ENCODE measurements at places on chromosomes 6 and 20.
A peak's percentile ranks its signal among the peaks of the same experiment; 100 is the strongest.

DNA sequence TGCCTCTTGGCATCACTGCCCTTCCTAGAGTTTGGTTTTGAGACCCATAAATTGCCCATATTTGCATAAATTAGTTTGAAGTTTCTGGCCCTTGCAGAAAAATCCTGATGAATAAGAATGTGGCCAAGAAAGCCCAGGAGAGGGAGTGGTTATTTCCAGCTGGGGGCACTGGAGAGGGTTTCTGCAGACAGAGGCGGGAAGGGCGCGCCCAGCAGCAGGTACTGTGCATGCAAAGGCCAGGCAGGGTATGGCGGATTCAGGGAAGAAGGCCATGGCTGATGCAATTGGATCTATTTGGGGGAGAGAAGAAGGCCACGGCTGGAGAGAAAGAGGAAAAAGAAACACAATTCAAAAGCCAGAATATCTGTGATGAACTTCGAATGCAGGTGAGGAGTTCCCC, 48.2 kb upstream of the PXDC1 start:
- no peak for DNase-seq

DNA sequence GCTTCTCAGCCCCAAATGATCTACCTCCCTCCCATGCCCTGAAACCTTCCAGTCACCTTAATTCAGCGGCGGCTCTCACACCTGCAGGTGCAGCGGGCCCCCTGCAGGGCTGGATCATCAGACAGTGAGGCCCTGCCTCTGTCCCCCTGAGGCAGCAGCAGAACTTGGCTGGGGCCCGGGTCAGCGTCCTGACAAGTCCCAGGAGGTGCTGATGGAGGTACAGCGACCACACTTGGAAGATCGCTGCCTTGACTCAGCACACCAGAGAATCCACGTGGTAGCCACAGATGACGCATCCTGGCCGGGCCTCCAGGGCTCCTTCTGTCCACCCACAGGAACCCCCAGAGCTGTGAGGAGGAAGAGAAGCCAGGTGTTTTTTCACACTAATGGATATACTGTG, 116.4 kb upstream of the THBS2 start:
- DNase-seq, result no peak

DNA sequence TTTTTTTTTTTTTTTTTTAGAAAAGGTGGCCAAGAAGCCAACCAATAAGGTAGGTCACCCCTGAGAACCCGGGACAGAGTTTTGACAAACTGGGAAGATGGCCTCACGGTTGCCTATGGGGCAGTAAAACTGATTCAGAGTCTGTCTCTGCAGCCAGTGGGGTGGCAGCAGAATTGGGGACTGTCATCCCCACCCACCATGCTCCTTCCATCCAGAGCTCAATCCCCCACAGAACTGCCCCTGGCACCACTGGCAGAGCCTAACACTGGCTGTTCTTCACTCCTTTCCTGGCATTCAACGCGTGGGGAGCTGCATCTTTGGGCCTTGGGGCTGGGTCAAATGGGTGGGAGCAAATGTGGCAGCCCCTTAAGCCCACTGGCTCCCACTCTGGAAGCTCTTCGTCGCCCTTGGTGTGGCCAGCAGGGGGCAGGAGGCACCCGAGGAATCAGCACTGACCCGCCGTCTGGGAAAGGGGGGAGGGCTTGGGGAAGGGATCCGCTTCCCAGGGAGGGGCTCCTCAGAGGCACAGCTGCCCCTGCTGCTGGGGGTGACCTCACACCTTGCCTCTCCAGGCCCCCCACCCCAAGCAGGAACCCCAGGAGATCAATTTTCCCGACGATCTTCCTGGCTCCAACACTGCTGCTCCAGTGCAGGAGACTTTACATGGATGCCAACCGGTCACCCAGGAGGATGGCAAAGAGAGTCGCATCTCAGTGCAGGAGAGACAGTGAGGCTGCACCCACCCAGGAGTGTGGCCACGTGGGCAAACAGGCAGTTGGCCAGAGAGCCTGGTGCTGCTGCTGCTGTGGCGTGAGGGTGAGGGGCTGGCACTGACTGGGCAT, 10.4 kb downstream of the CD40 start:
- no peak for DNase-seq

- DNase-seq, result no peak
These were observed 49.7 kb downstream of the JPH2 start for GRCh38 chr20:44137266-44137801.

GRCh38 chr6:3596766-3597165, 139.9 kb upstream of the SLC22A23 start:
- DNase-seq, result no peak

GRCh38 chr6:135179920-135180541, 1.1 kb upstream of the MYB start:
- no peak for DNase-seq

- DNase-seq, result no peak
These were observed 46.8 kb downstream of the CEP43 start for GRCh38 chr6:167045828-167046580.

DNA sequence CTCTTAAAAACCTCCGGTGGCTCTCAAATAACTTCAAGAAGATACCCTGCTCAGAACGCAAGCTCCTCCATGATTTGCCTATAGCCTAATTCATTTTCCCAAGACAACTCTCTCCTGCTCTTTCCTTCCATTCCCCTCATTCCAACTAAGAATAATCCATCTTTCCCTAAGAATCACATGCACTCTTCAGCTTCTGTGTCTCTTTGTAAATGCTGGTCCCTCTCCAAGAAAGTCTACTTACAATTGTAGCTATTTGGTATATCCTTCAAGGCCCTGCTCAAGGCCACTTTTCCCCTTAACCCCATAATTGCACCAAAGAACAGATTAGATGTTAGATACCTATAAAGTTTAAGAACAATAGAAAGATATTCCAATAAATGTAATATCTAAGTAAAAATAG, 7.4 kb upstream of the HEY2 start:
- no peak for DNase-seq

GRCh38 chr20:13042458-13042794, 33.7 kb downstream of the SPTLC3 start:
- no peak for DNase-seq

DNA sequence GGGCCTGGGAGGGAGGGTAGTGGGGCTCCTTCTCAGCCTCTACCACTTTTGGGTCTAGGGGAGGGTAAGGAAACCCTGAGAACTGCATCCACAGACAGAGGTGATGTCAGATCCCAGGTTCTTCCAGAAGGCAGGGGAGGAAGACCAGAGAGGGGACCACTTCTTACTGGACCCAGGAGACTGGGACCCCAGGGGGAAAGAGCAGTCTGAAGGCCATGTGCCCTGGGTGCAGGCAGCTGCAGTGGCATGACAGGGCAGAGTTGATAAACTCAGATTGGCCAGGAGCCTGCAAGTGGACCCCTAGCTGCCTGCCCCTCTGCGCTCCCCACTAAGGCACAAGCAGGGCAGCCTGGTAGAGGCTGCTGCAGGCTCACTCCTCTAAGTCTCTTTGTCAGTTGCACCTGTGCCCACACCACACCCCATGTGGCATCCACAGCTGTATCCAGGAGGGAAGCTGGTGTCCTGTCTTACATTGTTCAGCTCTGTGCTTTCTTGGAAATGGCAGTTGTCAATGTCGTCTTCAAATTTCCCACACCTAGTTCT, 2.7 kb downstream of the CST9L start:
- DNase-seq, result no peak

- no peak for DNase-seq
These were observed 9.7 kb upstream of the IRF4 start for GRCh38 chr6:381742-382461.

- peak; percentile 23 for DNase-seq
These were observed 25.9 kb downstream of the ADGRF1 start for GRCh38 chr6:47016261-47016660.

DNA sequence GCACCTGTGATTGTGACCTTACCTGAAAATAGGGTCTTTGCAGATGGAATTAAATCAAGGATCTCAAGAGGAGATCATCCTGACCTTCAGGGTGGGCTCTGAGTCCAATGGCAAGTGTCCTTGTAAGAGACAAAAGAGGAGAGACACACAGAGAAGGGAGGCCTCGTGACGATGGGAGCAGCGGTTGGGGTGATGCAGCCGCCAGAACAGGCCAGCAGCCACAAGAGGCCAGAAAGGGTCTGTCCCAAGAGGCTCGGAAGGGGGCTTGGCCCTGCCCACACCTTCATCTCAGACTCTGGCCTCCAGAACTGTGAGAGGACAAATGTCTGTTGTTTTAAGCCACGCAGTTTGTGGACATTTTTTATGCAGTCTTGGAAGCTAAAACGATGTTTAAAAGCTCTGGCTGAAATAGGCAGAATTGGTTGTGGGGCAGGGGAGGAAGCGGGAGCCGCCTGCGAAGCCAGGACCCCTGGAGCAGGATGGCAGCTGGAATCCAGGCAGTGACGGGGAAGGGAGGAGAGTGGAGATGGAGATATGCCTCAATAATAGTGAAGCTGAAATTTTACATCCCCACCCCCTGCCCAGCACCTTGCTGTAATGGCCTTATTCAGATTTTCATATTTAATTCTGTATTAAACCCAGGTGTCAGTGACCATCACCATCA, 216.4 kb downstream of the ANKRD60 start:
- no peak for DNase-seq

- no peak for DNase-seq
These were observed 150.6 kb downstream of the BACH2 start for GRCh38 chr6:90146024-90146423.

DNA sequence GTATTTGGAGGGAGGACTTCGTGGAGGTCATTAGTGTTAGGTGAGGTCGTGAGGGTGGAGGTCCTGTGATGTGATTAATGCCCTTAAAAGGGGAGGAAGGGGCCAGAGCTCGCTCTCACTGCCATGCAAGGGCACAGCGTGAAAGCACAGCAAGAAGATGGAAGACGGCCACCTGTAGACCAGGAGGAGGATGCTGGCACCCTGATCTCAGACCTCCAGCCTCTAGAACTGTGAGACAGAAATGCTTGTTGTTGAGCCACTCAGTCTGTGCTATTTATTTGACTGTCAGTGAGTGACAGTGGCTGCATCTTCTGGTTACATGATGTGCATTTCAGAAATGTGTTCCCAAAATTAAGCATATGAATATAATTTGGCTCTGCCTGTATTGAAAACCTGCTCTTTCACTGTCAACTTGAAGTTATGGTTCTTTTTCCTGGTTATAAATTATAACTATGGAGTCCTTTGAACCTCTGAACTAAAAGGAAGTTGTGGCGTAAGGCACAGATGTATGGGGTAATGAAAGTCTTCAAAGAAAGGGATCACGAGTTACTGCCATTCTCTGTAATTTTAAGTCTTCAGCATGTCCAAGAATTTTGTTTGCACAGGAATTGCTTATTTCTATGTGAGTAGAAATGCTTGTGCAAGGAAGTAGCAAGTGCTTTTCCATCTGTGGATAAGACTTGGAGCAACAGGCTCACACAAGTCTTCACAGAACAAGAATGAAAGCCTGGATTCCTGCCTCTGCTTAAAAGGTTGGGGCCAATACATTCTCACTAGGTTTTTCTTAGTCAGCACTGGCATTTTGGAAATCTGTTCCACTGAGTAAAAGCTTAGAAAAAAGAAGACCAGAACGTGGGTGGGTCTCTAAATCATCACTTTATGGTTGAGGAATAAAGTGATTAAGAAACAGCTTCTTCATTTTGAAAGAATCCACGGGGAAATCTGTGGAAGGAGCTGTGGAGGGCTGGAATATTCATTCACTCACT, 10.3 kb downstream of the PPP1R14C start:
- no peak for DNase-seq

DNA sequence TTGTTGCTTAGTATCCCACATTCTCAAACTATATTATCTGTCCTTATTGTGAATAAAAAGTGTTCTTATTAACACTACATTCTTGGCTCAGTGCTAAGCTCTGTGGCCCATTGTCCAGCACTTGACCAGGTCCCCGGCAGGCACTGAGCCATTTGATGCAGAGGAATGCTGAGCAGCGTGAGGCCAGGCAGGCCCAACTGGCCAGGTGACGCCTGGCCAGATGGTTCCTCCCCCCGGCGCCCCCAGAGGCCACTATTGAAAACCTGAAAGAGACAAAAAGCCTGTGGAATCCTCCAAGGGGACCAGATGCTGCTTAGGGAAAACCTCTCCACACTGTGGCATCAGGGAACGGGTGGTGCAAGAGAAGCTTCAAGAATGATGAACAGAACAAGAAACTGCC, 597.5 kb upstream of the JAG1 start:
- no peak for DNase-seq

GRCh38 chr6:107523794-107524193, 33.9 kb downstream of the SOBP start:
- DNase-seq, result no peak

DNA sequence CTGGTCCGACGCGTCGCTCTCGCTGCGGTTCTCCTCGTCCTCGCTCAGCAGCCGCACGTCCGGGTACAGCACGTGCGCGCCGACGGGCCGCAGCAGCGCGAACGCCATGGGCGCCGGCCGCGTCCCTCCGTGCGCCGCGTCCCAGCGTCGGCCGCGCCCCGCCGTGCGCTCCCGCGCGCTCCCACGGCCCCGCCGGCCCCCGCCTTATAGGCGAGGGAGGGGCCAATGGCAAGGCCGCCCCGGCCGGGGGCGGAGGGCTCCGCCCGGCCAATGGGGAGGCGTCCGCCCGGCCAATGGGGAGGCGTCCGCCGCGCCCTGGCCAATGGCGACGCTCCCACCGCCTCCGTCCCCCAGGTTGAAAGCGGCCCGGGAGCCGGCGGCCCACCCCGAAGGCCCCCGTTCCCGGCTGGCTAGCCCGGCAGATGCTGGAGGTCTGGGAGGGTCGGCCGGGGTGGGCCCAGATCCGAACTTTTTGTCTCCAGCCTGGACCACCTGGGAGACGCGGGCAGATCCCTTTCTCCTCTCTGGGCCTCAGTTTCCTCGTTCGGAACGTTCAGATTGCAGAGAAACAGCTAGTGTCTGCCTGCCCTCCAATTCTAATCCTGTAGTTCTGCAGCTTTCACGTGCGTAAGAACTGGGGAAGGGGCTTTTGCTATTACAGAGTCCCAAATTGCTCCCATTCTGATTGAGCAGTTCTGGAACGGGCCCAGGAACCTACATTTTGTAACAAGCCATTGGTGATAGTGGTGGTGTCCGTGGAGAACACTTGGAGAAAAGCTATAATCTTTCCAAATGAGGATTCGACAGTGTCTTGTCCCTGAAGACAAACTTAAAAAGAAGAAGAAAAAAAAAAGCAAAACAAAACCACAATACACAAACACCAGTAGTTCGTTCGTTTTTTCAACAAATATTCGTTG, at the start of gene TCF15:
Gene TCF15, minus strand, starts transcription at position 180 of the 917 bp plus-strand sequence. Its CDS starts 72 bp downstream, at position 108.
- no peak for DNase-seq

GRCh38 chr6:42203183-42203582, 8.4 kb upstream of the GUCA1B start:
- DNase-seq, result no peak

DNA sequence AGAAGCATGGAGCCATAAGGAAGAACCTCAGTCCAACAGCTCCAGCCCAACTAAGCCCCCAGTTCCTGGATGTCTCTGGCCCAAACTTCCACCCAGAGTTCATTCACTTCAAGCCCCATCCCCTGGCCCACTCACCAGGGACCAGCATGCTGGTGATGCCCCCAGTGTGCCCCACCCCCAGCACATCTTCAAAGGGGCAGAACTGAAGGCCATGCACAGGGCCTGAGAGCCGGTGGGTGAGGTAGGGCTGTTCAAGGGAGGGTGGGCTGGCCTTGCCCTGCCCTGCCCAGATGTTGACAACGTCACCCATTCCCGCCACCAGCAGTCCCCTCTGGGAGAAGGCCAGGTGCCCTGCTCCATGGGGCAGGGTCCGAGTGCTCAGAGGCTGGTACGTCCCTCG, 3.6 kb downstream of the B3GALT4 start:
- no peak for DNase-seq

- DNase-seq, result no peak
These were observed 171.3 kb downstream of the GRM1 start for GRCh38 chr6:146200176-146200575.

Measured in NCI-H2029 treated with DMSO at 0.1 percent for 48 hours (cell line).